ENCODE measurements at places on chromosomes 6 and 20.
A peak's percentile ranks its signal among the peaks of the same experiment; 100 is the strongest.

DNA sequence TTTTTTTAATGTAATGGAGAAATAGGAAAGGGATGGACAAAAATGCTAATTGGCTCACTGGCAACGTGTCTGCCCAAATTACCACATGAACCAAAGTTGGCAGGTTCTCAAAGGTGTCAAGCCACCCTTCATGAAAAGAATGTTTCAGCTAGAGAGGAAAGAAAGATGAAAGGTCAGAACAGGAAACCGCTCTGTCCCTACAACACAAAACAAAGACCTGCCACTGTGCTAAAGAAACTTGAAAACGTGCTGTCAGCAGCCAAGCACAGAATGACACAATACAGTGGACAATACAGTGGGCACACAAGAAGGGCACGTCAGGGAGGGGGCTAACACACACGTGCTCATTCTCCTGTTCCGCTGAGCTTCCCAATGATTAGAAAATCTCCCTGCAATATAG, 4.9 kb downstream of the PREP start:
- no peak for DNase-seq

GRCh38 chr6:119147101-119148053, 68.9 kb upstream of the FAM184A start:
- peak; percentile 94 for DNase-seq

GRCh38 chr20:60365064-60365666, 406.9 kb downstream of the CDH26 start:
- no peak for DNase-seq

- DNase-seq = no peak
Observed at GRCh38 chr20:56348305-56348693, 10.5 kb upstream of the FAM210B start.

DNA sequence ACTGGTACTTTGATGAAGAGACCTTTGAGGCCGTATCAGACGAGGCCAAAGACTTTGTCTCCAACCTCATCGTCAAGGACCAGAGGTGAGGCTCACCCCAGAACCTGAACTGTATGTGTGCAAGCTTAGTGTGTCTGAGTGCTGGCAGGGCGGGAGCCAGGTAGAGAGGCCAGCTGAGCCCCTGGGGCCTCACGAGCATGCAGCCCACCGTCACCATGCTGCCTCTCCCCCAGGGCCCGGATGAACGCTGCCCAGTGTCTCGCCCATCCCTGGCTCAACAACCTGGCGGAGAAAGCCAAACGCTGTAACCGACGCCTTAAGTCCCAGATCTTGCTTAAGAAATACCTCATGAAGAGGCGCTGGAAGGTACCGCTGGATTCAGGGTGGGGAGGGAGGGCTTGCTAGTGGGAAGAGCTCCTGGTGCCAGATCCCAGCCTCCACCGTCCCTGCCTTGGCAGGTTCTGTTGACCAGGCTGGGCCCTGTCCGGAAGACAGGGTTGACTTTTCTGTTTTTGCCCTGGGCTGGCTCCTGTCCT, 12.7 kb downstream of the MYLK2 start:
- DNase-seq = no peak

DNA sequence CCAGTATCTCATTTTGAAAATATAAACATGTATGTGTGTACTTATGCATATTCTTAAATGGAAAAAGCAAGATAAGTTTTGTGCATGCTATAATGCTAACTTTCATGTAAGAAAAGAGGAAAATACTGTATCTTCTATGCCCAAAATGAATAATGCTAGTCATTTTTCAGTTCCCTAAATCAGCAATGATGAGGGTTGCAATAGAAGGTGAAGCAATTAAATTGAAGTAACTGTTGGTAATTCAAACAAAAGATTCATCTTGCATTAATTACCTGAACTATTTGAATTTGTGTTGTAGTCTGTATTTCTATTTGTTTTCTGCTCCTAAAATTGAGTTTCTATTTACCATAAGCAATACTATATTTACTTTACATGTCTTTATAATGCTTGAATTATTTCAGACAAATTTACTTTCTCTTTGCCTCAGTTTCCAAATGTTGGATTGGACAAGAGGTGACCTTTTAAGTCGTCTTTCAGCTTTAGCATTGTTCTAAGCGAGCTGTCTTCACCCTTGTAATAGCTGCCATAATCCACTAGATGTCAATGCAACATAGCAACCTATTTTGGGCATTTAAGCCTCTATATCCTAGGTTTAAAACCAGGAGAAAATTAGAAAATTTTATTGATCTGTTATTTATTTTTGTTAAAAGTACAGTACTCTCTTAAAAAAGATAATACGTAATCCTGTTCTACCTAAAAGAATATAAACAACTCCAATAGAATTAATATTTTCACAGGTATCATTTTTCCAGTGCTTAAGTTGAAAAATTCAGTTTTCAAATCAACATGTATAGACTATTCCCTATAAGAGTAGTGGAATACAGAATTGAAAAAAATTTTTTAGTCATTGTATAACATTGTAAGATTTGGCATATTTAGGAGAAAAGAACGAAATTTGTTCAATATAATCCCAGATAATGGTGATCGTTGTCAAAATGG, 52.3 kb upstream of the IFNGR1 start:
- DNase-seq = peak; percentile 46

DNA sequence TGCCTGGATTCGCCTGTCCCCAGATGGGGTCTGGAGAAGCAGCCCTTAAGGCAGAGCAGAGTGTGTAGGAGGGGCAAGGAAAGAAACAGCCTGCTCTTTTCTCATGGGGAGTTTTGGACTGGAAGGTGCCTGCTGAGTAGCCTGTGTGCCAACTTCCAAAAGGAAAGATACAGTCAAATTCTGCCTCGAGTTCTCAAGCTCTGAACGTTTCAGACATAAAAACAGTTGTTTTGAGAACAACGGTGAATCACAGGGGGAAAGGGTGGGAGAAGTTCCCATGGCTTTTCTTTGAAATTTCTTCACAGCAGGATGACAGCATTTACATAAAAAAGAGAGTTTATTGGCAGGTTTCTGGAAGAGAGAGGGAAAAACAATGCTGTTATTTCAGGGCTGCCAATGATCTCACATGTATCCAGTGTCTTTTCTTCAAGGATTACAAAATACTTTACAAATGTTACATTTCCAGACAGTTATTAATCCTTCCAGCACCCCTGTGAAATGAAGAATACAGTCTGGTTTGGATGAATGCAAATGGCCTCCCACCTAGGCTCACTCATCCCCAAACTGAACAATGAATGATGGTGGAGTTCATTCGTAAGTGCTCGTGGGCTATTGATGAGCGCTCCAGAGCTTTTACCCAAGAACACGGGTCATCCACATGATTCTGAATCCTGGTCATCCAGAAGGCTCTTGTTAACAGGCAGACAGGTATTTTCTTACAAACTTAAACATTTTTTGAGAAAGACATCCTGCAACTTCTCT, 33.8 kb upstream of the ECI2 start:
- no peak for DNase-seq

- peak; percentile 73 for DNase-seq
Observed at GRCh38 chr20:60078351-60079250, 120.4 kb downstream of the CDH26 start.

GRCh38 chr6:82589509-82590206, 226.0 kb downstream of the TPBG start:
- DNase-seq = peak; percentile 1

DNA sequence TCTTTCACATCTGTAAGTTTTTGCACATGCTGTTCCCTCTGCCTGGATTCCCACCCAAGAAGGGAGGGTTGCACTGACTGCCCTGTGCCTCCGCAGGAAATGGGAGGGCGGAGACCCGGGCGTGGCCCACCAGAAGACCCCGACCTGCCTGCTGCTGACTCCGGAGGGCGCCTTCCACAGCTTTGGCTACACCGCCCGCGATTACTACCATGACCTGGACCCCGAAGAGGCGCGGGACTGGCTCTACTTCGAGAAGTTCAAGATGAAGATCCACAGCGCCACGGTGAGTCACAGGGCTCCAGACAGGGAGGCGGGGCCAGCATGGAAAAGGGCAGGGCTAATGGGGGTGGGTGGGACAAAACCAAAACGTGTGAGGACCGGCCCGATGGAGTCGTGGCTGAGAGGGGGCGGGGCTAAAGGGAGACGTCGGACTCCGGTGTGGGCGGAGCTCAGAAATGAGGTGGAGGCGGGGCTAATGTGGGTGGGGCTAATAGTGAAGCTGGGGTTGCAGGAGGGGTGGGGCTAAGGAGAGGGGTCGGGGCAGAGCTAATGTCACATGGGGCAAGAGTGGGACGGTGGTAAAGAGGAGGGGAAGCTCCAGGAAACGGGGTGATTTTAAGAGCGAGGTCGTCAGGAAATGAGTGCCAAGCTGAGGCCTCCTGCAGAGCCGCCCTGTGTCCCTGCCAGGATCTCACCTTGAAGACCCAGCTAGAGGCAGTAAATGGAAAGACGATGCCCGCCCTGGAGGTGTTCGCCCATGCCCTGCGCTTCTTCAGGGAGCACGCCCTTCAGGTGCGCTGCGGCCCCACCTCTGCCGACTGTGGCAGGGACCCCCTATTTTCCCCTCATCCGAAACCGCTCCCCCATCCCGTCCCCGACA, 12.6 kb downstream of the HSPA12B start:
- DNase-seq = peak; percentile 81

DNA sequence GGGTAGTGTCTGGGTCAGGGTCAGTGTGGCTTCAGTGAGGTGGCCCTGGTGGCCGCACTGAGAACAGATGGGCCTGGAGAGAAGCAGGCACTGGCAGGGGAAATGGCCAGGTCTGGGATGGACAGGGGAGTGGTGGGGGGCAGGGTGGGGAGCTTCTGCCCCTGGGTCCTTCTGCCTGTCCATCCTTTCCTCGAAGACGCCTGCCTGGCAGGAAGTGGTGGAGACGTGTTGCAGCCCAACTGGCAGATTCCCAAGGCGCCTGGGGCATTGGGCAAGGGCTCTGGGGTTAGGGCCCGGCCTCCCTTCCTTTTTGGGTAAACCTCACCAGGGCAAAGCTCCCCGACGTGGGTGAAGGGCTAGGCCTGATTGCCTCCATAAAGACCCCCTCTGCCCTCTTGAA, 10.4 kb downstream of the SRC start:
- peak; percentile 75 for DNase-seq

GRCh38 chr6:103079867-103080266, 1686.4 kb downstream of the GRIK2 start:
- no peak for DNase-seq

GRCh38 chr6:7827142-7827541, 83.4 kb downstream of the TXNDC5 start:
- no peak for DNase-seq

DNA sequence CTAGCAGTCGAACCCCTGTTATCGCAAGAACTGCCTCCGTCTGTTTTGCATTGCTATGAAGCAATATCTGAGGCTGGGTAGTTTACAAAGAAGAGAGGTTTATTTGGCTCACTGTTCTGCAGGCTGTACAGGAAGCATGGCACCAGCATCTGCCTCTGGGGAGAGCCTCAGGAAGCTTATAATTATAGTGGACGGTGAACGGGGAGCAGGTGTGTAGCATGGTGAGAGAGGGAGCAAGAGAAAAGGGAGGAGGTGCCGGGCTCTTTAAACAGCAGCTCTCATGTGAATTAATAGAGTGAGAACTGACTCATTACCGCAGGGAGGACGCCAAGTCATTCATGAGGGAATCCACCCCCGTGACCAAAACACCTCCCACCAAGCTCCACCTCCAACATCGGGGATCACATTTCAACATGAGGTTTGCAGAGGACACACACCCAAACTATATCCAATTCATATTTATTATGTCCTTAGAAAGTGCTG, 172.6 kb upstream of the KCNG1 start:
- DNase-seq = no peak

GRCh38 chr20:59600472-59600871, 3.9 kb upstream of the PHACTR3 start:
- DNase-seq = no peak

- no peak for DNase-seq
Observed at GRCh38 chr20:63399596-63400375, 38.6 kb upstream of the CHRNA4 start.

DNA sequence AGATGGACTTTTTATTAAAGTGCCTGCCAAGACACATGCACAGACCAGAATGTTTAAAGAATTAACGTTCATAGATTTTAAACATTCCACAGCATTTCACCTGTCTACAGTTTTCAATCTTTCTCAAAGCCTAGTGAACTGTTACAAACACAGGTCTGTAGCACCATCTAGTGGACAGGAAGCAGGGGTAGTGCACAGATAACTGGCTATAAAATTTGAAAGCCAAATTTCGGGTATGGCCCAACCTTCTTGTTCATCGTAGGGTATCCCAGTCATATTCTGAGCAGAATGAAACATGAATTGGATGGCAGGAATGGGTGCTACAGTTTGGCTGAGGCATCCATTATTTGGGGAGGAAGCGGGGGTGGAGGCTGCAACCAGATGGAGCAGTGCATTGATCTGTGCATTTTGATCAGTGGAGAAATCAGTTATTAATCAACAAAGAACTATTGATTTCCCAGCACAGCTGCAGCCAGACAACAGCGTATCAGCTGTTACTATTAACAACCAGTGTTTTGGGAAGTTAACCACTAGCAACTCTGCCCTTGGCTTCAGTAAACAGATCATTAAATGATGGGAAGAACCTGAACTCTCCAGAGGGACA, 56.1 kb upstream of the B3GAT2 start:
- DNase-seq = peak; percentile 68

GRCh38 chr20:38935285-38935684, 9.1 kb downstream of the FAM83D start:
- peak; percentile 15 for DNase-seq

DNA sequence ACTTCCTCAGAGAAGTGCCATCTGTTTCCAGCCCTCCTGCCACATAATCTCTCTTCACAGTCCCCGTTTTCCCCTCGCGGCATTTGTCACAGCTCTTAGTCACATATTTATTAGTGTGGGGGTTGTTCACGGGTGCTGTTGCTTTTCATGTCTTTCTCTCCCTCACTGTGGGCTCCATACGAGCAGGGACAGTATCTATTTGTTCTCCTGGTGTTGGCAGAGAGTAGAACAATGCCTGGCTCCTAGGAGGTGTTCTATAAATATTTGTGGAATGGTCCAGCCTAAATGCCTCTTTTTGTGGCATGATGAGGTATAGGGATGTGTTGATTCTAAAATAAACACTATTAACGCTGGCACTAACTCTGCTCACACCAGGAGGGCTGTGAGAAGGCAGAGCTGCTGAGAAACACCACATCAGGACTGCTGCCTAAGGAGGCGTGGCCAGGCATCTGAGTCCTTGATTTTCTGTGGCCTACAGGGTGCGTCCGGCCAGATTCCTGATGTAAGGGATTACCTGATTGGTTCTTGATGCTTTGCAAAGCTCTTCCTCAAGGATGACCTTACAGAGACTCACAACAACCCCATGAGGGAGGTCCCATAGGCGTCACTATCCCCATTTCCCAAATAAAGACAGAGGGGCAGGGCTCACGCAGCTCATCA, 219.8 kb upstream of the ARID1B start:
- DNase-seq = peak; percentile 22

DNA sequence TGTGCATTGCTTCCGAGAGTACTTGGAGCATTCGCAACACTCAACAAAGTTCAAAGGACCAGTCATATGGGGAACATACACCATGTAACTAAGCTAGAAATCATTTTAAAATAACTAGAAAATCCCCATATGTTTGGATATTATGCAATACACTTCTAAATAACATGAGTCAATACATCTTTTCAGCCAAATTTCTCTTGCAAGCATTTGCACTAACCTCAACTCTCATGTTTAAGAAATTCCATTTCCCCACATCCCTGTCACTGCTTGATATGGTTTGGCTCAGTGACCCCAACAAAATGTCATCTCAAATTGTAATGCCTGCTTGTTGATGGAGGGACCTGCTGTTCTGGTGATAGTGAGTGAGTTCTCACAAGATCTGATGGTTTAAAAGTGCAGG, 85.7 kb upstream of the CST7 start:
- no peak for DNase-seq

Measured in suppressor macrophage (primary cell).